ENCODE measurements at places on chromosomes 2 and 18. TPM values are rescaled to one million over a fixed set of nuclear protein-coding genes. Genes with fewer than 3 reads are reported as not detected.
A peak's percentile ranks its signal among the peaks of the same experiment; 100 is the strongest.

DNA sequence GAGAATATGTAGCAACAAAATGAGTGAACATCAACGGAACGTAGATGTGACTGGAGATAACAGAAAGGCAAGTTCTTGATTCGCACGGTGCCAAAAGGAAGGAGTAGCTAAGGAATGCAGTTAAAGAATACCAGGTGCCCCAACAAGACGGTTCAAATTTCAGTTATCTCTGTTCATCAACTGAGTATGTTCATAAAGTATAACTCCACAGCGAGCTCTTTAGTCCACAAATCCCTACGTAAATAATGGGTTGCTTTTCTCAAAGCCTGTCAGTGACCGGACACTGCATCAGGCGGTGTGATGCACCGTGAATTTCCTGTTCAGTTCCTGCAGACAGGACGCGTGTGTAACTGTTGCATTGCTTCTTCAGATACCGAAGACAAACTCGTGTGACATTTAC, 91.8 kb downstream of the NOL10 start:
- no peak for ATAC-seq

GRCh38 chr2:76280686-76281085, 570.0 kb upstream of the GCFC2 start:
- ATAC-seq: no peak

DNA sequence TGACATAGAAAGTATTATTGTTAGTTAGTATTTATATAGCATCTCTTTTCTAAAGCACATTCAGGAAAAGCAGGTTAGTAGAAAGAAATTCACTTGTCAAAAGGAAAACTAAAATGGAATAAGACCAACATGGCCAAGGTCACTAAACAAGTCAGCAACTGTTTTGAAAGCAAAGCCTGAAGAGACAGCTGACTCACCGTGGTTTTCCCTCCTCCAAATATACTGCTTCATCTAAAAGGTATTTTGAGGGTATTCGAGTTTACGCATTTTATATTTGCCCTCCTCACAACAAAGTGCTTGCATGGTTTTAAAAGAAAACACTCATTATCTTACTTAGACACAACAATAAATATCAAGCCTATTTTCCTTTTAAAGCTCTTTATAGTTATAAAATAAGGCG, 24.0 kb downstream of the ZNF385B start:
- no peak for ATAC-seq

DNA sequence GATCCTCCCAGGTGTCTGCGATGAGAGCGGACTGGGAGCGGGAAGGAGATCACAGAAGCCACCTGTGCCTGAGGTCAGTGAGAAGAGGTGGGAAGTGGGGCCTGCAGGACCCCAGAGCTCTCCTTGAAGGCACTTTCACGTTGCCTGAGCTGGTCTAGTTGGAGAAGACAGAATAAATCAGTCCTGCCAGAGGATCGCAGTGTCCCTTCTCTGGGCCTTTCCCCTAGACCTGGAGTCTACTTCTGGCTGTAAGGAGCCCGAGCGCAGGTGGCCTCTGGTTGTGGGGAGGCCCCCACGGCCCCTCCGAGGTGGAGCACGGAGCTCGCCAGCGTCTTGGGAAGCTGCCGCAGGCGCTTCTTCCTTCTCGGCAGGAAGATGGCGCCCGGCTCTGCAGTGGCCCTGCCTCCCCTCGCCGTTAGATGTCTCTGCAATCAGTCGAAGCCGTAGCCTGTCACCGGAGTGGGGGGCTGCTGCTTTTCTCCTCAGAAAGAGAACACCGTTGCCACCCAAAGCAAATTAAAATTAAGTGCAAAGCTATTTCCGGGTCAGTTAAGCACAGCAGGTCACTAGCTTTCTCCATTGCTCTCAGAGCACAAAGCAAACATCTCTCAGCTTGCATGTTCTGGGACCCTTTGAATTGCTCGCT, 212.0 kb upstream of the MYT1L start:
- no peak for ATAC-seq

GRCh38 chr2:13607139-13607538, 890.4 kb downstream of the TRIB2 start:
- no peak for ATAC-seq

- ATAC-seq: no peak
Observed at GRCh38 chr2:231597014-231597611, 4.4 kb downstream of the TEX44 start.

The ANKAR gene
- total RNA-seq: 4.2 TPM

- no peak for ATAC-seq
Observed at GRCh38 chr2:191844706-191845105, 2.2 kb downstream of the CAVIN2 start.

DNA sequence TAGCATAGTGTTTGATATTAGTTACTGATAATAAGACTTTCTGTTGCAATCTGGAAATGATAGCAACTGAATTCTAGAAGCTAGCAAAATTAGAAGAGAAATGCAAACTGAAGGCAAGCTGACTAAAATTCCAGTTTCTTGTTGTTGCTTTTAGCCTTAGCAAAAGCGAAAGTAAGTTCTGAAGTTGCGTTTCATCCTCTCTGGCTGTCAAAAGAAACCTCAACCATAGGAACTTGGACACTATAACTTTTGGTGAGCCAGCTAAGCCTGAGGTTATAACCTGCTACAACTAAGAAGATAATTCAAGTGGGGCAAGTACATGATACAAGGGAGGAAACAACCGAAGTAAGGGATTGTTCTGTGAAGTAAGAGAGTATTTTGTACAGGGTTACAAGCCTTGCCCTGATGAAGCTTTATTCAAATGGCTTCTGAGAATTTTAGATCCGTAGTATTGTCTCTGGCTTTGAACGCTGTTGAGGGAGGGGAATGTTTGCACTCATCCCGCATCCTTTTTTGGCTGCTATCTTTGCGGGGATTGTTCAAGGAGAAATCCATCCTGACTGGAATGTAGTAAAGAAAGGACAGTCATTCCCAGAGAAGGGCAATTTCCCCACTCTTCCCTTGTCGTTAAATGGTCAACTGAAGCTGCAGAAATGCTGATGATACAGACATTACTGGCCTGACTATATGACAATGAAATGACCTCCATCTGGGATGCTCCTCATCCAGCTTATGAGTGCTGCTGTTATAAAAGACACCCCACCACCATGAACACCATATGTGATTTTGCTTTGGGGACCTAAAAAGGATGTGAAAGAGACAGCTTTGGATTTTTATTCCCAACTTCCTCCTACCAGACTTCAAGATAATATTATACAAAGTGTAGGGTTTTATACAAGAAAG, 7.0 kb upstream of the TMX3 start:
- peak; percentile 94 for ATAC-seq

DNA sequence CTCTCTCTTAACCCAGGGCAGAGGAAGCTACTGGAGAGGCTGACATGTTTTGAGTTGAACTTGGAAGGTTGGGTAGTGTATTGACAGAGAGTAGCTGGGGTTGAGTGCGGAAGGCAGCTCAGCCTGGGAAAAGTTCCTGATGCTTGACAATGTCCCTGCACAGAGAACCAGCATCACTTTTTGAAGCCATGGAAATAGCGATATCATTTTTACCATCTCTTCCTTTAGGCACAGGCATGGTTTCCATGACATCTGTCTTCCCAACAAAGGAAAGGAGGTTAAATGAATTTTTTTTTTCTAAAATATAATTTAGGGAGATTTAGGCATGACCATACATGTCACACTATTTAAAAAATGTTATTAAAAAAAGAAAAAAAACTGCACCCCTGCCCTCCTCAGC, 78.3 kb upstream of the KCNE4 start:
- ATAC-seq: no peak

The MAP3K2 gene
- total RNA-seq: 44.9 TPM

- no peak for ATAC-seq
Observed at GRCh38 chr2:2662847-2663356, 331.8 kb upstream of the MYT1L start.

GRCh38 chr2:102968375-102968774, 206.5 kb downstream of the TMEM182 start:
- ATAC-seq: no peak

- ATAC-seq: no peak
Observed at GRCh38 chr18:7728297-7728696, 161.2 kb downstream of the PTPRM start.

- peak; percentile 82 for ATAC-seq
Observed at GRCh38 chr2:100060875-100061274, 81.5 kb downstream of the AFF3 start.

GRCh38 chr2:8457092-8457481, 224.8 kb upstream of the ID2 start:
- ATAC-seq: peak; percentile 54

DNA sequence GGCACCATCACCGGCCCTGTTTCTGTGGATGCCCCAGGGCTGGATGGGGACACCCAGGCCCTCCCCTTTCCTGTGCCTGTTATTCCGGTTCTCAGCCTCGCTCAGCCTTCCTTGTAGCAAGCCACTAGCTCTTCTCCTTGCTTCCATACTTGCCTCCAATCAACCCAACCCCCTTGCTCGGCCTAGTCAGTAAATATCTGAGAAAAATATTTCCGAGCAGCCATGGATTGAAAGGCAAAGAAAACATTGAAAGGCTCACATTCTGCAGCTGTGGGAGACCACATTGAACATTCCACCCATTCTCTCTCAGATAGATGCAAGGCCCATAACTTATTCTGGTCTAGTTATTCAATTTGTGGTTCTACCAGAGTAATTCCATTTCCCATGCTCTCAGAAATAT, 114.9 kb downstream of the SPP2 start:
- ATAC-seq: no peak

The RUFY4 gene
- total RNA-seq: 2.4 TPM

The C2orf66 gene
- 1.0 TPM for total RNA-seq

DNA sequence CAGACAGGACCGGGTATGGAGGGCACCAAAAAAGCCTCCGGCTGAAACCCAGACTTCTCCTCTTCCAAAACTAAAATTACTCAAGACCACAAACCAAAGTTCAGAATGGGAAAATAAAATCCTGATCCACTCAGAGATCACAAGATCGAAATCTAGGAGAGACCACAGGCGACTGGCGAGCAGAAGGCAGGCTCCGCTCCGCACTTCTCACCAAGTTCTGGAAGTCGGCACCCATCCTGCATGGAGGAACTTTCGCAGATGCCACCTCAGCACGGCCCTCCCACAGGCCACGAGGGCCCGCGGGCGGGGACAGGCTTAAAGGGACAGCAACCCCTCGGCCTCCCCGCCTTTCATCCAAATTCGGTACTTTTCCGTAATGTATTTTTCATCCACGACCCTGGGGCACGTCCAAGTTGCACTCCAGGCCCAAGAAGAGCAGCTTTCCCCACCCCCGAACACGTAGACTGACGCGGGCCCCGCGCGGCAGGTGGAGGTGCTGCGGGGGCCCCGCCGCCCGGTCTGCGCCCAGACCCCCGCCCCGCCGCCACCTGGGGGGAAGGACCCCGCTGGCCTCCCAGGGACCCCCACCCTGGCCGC, 43.7 kb downstream of the HDLBP start:
- ATAC-seq: peak; percentile 70

GRCh38 chr2:205024822-205025518, 479.7 kb downstream of the PARD3B start:
- peak; percentile 100 for ATAC-seq

DNA sequence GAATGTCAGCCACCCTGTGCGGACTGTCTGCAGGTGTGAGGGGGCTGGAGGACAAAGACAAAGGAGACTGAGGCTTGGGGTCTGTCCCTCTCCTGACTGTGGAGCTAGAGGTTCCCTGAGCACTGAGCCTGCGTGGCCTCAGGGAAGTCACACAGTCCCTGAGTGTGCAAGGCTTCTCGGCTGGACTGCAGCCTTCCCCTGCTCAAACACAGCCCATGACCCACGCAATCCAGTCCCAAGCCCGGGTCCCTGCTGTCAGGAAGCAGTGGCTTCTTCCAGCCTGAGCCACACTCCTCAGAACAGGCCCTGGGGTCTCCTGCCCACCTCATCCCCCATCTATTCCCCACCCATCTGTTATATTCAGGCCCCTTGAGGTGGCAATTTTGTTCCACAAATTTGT, 2.7 kb downstream of the ASTL start:
- ATAC-seq: no peak

GRCh38 chr2:166700079-166700478, 188.2 kb upstream of the XIRP2 start:
- ATAC-seq: no peak

The SERPINB10 gene
- total RNA-seq: not detected

DNA sequence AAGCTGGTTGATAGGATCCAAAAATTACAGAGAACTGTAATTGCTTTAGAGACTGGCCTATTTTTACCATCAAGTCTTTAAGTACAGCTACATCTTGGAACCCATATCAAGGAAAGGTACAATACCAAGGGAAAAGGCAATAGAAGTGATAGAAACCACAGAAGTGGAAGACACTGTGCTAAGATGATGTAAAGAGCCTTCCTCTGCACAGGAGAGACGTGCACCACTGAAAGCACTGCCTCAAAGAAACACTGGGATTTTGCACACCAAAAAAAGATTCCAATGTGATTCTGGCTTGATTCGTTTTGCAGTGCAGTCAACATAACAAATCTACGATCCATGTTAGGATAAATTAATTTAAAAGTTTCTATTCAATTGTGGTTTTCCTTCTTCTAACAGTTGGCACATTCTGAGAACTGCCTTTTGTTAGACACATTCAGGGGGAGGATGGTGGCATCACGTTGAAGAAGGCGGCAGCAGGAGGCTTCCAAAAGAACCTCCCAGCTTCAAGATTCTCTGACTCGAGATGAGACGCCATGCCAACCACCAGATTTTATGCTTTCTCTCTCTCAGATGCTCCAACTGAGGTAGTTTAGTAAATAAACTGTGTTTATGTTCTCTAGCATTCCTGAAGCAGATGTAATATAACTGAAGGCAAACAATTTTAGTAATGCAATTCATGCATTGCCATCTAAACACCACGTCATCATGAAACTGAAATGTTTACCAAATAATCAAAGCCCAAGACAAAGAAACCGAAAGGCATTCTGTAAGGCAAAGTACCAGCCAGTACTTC, 102.9 kb downstream of the BCL2 start:
- ATAC-seq: peak; percentile 19

- no peak for ATAC-seq
Observed at GRCh38 chr2:61380056-61380881, 90.6 kb downstream of the USP34 start.

The AKAIN1 gene
- total RNA-seq: not detected

DNA sequence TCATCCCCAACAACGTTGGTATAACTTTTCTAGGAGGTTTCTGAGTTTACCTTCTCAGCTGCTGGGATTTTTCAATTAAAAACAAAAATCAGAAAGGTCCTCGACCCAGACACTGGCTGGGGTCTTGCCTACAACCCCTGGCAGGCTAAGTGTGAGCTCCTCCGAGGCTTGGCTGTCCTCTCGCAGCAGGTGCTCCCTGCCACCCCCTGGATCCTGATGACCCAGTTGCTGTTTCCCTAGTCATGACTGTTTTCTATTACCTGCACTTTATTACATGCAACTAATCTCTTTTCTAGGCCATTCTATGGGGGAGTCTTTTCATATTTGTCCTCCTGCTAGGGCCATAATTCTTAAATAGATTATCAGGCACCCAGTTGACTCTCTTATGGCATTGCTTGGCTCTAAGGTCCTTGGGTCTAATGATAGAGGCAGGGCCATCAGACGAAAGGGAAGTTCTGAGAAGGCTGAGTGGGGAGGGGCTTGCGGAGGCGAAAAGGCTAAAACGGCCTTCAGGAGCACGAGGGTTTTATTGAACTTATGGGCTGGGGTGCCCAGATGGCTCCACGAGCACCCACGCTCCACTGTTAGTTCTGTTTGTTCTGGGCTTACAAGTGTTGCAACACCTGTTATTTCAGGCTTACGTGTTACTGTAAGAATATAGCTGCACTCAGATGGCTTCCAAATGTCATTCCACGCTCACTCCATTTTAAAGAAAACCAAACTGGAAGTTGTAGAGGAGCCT, 166.0 kb downstream of the NCK2 start:
- no peak for ATAC-seq

The COPS9 gene
- 57.4 TPM for total RNA-seq

- ATAC-seq: no peak
Observed at GRCh38 chr18:39186008-39186407, 1620.4 kb upstream of the CELF4 start.

Measured in activated T-helper 17 cell treated with anti-CD3 and anti-CD28 coated beads, Interleukin-2, amount 50 U/mL, for 72 hours (primary cell).